Astrocyte of the hippocampus (primary cell): ENCODE measurements at places on chromosomes 5 and 9.

DNA sequence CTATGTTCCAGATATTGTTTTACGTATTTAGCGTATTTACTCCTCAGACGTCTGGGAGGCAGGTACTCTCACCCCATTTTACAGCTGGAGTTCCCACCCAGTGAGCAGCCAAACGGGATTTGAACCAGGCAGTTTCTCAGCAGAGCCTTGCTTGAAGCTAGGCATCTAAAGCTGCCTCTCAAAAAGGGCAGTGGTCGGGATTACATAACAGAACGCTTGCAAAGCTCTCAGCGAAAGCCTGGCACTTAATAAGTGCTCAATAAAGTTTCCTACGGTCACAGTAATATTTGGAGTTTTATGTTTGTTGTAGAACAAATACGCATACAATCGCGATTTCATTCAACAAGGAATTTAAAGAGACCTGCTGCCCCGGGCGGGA, 286 bp upstream of the BSPRY start:
- DNase-seq = no peak

- peak; percentile 24 for DNase-seq
Observed at GRCh38 chr9:83336706-83337105, 201.5 kb downstream of the FRMD3 start.

- no peak for DNase-seq
Observed at GRCh38 chr9:85511746-85512145, 230.0 kb downstream of the AGTPBP1 start.

- DNase-seq = no peak
Observed at GRCh38 chr9:35515766-35516165, 25.9 kb downstream of the RUSC2 start.

DNA sequence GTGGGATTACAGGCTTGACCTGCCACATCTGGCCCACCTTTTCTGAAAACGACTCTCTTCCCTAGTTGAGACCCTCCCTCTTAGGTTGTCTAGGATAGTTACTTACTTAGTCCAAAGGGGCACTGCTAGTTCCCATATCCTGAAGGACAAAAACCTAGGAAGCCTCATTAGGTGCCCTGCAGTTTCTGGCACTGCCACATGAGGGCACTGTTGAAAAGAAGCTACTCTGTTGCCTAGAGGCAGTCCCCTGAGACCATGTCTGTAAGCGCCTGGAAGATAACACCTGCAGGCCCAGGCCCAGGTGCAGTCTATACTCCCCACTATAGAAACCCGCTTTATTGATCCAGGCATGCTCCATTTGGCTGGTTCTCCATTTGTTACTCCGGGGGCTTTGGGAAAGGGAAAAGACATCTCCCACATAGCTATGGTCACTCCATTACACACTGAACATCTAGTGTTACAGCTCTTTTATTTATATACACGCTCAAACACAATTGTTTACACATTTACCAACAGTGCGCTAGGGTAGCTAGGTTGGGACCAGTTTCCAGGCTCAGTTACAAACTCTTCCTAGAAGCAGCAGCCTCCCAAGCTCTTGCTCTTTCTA, 73.4 kb upstream of the PPARGC1B start:
- no peak for DNase-seq

DNA sequence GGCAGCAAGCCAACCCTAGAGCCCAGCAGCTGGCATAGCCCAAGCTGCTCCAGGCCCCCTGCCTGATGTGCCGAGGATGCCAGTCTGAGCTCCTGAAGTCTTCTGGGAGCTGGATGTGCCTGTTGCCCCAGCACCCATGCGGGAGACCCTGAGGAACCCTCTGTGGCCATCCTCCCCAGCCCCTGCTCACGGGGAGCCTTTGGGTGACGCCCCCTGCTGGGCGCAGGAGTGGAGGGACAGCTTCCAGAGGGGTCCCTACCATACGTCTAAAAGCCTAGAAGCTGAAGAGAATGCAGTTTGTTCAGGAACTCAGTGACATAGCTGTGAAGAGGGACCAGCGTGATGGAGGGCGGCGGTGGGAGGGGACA, 33.1 kb upstream of the MVB12B start:
- DNase-seq = no peak

DNA sequence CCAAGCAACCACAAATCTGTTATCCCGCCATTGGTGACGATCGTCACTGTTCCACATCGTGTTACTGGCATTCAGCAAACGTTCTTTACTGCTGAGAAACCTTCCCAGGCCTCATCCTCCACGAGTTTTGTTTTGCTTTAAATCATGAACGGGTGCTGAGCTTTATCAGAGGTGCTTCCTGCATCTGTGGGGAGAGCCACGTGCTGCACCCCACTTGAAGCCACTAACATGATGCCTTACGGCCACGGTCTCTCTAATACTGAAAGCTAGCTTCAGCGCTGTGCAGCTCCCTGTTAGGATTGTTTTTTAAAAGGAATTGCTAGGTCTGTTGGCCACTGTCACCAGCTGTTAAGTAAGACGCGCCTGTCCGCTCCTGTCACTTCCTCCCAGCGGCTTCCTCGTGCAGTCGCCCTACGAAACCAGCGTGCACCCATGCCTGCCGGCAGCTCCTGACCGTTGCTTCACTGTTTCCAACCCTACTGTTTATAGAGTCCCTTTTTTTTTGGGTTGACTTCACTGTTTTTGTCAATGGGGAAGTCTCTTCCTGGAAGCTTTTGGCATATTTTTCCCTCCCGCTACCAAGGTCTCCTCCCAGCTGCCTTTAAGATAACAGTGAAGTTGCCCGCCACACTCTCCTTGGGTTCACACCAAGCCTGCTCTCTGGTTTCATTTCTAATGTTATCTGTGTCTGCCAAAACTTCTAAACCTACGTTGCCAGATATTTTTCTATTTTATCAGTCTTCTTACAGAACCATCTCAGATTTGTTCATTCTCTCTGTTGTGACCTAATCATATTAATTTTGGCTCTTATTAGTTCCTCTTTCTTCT, 20.3 kb downstream of the LPCAT1 start:
- peak; percentile 26 for DNase-seq

DNA sequence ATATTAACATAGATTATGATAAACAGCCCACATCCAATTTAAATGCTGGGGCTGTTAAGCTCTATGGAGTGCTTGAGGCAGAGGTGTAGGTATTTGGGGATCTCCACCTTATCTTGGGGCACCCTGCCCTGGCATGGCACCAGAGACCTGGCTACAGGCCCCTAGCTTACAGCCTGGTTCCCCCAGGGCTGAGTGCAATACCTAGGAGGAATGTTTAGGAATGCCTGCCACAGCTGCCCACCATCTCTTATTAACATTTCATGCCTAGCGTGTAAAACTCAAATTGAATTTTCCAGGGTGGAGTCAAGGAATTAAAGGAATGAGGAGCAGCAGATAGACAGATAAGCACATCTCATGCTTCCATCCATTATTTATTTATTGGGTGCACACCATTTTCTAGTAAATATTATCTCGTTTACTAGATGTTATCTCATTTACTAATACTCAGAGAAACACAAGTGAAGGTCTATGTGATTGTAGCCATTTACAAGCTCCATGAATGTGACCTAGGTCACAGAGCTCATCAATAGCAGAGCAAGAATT, 55.6 kb upstream of the TNFSF8 start:
- no peak for DNase-seq

DNA sequence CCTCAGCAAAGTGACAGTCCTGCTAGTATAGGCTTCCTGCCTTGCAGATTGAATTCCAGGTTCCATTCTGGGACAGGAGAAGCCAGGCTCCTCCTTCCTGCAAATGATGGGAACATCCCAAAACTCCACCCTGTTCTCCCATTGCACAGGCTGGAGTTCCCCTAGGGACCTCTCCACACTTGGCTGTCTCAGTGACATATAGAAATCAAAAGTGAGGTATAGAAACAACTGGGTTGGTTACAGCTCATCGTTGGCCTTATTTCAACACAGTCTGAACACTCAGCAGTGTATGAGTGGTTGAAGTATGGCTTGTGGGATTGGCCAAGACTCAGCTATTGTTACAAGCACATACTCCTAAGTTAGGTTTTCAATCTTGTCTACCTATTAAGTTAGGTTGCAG, 157.8 kb upstream of the FTMT start:
- no peak for DNase-seq

- no peak for DNase-seq
Observed at GRCh38 chr9:131036529-131037334, 27.8 kb downstream of the LAMC3 start.

DNA sequence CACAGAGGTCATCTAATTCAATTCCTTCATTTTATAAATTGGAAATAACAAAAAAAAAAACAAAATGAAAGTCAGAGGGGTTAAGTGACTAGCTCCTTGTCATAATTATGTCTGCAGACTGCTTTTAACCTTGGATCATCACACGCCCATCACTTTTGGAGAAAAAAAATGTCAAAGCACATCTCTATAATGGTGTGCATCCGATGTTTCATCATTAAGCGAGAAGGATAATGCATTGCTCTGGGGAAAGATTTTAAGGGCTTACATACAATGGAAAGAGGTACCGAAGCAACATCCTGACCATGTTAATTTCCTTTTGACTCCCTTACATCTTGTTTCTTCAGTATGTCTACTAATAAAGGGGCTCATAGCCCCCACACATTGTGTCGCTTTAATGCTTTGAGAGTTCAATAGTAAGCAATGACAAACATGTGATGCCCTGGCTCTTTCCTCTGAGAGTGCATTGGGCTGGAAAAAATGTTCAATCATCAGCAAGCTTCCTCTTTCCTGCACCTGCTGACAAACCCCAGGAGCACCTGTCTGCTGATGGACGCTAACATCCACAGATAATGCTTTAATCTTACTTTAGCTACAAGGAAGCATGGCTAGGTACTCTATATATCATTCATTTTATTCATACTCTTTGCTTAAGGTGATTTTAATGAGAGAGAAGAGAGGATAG, 242.2 kb downstream of the SMARCA2 start:
- no peak for DNase-seq

GRCh38 chr9:129637102-129637501, 4.8 kb downstream of the ASB6 start:
- no peak for DNase-seq

DNA sequence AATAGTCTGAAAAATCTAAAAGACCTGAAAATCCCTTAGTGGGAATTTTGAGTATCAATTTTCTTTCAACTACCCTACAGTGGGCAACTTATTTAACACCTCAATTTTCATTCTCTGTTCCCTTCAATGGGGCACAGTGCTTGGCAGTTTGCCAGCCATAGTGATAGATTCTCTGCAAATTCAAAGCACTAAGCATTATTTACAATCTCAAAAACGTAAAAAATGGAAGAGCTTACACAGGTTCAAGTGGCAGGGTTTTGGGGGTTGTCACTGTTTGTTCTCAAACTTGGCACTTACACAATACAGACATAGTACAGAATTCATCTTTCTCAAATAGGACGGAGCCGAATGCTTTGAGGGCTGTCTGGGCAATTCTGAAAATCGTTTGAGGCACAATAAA, 515.0 kb downstream of the EFNA5 start:
- DNase-seq = no peak

- no peak for DNase-seq
Observed at GRCh38 chr5:93358176-93358575, 222.8 kb downstream of the NR2F1-AS1 start.

DNA sequence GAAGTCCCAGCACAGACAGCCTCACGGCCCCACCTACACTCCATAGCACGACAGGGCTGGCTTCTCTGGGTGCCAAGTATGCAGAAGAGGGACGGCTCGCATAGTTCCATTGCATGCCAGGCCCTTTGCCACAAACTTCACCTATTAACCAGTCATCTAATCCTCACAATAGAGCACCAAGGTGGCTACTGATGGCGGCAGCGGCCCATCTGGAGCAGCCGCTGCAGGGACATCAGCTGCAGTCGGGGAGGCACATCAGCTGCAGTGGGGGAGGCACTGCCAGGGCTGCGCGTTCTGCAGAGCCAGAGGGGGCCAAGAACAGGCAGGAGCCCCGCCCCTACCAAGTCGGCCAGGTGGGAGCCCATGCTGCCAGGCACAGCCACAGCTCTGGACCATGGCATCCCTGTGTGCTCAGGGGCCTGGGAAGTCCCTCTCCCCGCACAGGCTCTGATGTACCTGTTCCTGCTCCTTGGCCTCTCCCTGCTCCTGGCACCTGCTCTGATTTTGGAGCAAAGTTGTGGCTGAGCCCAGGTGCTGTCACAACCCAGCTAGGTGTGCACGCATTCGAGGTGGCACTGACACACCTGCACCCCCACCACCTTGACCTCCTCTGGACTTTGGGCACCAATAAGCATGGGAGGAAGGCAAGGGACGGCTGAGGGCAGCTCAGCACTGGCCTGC, 61.5 kb upstream of the SYNPO start:
- DNase-seq = no peak

- no peak for DNase-seq
Observed at GRCh38 chr9:105662184-105663104, at the start of gene TAL2. TAL2 (plus strand) TSS chr9:105662457; CDS start chr9:105662497, 40 bp downstream.

DNA sequence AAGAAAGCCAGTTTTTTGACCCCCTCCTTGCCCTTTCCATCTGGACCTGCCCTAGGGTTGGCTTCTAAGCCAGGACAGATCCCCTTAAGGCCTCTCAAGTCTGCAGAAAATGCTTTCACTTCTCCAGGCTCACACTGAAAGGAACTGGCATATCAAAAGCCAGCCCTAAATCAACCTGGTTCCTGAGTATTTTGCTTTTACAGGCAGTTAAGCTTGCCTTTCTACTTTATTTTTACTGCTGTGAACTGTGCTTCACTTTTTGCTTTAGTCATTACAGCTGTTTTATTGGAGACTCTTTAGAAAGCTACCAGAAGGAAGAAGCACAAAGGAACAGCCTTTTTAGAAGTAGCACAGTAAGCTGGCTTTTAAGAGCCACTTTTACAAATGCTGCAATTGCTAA, 5.0 kb downstream of the TARS1 start:
- no peak for DNase-seq

- no peak for DNase-seq
Observed at GRCh38 chr5:169331292-169331852, 30.4 kb upstream of the SLIT3 start.

GRCh38 chr9:125434986-125435775, 173.6 kb downstream of the GAPVD1 start:
- no peak for DNase-seq

- peak; percentile 72 for DNase-seq
Observed at GRCh38 chr9:76162751-76163500, 231.3 kb downstream of the RFK start.

- no peak for DNase-seq
Observed at GRCh38 chr5:115817386-115817785, 927 bp upstream of the CDO1 start.

- peak; percentile 95 for DNase-seq
Observed at GRCh38 chr5:672329-673160, 20.6 kb downstream of the TPPP start.

- no peak for DNase-seq
Observed at GRCh38 chr5:159227452-159227851, 18.1 kb upstream of the RNF145 start.

DNA sequence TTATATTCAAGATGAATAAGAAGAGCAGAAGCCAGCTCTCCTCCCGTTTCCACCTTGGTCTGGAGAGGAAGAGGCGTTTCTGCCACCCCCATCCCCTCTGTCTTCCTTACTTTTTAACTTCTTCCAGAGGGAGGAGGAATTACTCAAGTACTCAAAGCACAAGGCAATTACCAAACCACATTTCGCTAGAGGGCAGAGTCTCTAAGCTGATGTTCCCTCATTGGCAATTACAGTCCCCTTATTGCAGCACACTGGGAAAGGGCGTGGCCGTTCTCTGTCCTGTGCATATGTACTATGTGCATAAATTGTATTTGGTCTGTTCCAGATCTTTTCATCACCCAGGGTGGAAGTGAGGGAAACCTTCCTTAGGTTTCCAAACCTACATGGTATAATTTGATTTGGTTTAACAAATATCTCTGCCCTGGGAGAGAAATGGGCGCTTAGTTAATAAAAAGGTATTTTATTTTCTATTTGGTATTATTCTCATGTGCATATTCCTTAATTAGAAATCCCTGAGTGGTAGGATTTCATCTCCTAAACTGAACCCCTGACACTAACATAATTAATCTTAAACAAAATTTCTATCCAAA, 29.8 kb upstream of the ALDOB start:
- peak; percentile 39 for DNase-seq
